ENCODE measurements at places on chromosomes 1 and 21. TPM values are rescaled to one million over a fixed set of nuclear protein-coding genes. Genes with fewer than 3 reads are reported as not detected.

The RPE65 gene
- not detected for total RNA-seq

The LRRC38 gene
- not detected for total RNA-seq

The CELA2B gene
- total RNA-seq, result not detected

The CALML6 gene
- 1.5 TPM for total RNA-seq

The ITGB3BP gene
- 31.9 TPM for total RNA-seq

The ZNF678 gene
- 8.0 TPM for total RNA-seq

The DIO1 gene
- total RNA-seq, result 0.28 TPM

The TNNT2 gene
- total RNA-seq, result not detected

The SV2A gene
- total RNA-seq, result 2.9 TPM

The RCC1 gene
- total RNA-seq, result 61.2 TPM

DNA sequence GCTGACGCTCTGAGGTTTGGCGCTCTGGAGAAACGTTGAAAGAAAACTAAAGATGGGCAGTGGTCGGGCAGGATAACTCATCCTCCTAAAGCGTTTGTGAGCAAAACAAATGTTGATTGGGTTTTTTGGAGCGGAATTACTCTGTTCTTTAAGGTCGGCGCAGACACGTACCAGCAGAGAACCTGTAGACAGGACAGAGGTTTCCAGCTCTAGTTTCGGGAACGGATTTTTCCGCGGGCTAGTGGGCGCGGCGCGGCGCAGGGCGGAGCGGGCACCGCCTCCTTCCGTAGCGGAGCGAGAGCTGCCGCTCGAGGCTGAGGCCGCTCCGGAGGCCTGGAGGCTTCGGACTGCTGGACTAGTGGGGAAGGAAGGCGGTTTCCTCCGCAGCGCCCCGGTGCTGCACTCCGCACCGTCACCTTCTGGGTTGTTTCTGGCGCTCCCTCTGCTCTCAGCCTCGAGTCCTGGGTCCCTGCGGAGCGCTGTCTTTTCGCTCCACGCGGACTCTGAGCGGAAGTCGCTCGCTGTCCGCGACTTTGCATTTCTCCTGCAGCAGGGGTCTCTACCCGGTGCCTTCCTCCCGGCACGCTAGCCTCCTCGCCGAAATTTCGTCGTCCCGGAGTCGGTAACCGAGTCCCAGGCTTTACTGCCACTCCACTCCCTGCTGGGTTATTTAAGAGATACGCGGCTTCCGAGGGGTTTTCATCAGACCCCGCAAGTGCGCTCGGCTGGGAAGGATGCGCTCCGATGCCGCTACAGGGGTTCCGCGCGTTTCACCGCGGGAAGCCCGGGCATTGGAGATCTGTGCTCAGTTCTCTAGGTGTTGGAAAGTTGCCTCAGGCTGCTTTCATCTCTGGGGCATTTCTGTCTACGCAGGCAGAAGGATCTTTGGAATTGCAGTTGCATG is 7.0 kb downstream of the FOXD2 start:
- no peaks in the 10 kb centered on the region for H3K36me3 ChIP-seq
- no peak for DNase-seq
- peak overlapping the region; percentile 51 for H3K27ac ChIP-seq
- peak overlapping the region; percentile 31 for H3K4me3 ChIP-seq
- H3K4me1 ChIP-seq, result peaks cover 19% of the 10 kb centered on the region

DNA sequence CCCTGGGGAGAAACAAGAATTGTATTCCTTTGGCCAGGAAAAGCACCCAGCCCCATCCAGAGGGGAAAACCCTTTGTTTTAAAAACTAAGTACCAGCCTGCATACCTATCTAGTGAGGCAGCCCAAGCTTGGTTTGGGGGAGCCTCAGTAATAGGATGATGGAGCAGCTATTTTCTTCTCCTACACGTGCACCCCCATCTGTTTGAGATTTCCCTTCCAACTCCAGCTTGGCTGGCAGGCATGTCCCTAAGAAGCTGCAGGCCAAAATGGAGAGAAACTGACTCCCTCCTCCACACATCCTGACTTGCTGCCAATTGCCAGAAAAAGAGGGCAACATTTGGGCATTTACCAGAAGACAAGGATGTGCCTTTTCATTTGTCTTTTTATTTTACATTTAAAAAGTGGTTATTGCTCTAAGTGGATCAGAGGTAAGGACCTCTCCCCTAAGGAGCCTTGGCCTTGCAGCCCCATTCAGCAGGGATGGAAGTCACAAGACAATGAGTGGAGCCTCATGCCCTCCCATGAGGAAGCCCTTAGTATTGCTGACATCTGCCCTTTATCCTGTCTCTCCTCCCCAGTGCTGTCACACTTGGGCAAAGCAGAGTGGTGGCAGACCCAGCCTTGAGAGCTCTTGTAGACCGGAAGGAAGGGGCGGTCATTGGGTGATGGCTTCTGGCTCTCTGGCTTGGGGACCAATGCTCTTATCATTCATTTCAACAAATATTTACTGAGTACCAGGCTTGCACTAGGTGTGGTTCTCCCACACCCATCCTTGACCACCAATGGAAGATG is 8.6 kb downstream of the FNDC5 start:
- no peaks in the 10 kb centered on the region for H3K27me3 ChIP-seq
- H3K36me3 ChIP-seq, result peaks cover 8% of the 10 kb centered on the region
- no peaks in the 10 kb centered on the region for H3K4me1 ChIP-seq
- no peak for DNase-seq
- no peak overlapping the region for H3K4me3 ChIP-seq
- no peak overlapping the region for H3K27ac ChIP-seq

- H3K27ac ChIP-seq, result no peak overlapping the region
- no peak for DNase-seq
- peaks cover 12% of the 10 kb centered on the region for H3K36me3 ChIP-seq
Observed at GRCh38 chr1:151416231-151416630, 16.9 kb downstream of the PSMB4 start.

DNA sequence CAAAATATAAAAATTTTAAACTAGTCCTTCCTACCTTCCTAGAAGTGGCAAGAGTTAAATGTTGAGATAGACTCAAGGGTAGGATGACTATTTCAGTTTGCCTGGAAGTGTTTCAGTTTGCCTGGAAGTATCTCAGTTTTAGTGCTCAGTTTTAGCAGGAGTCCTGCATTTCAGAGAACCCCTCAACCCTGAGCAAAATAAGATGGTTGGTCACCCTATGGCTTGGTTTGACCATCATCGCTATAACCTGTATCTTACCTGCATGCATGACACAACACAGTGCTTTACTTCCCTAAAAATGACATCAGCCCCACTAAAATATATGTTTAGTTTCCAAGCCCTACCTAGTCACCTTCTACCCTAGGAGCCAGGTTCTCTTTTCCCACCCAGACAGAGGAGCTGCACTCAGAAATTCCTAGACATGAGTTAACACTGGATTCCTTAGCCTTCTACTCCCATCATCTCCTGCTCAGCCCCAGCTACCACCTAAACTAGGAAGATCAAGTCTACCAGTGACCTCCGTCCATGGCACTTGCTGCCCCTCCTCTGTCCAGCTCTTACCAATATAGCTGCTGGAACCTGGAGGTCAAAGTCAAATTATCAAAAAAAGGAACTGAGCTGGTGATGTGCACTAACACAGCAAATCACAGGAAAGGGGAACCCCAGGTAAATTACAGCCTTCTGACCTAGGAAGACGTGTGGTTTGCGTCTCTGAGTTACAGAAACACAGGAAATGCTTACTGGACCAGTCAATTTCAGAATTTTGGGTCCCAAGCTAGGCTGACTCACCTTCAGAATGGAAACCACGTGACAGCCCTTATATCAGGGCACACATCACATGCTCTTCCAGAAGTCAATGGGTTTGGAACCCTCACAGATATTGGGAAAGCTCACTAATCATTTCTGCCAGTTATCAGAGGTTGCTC is 2.2 kb upstream of the G0S2 start:
- no peak for DNase-seq
- no peak overlapping the region for H3K27ac ChIP-seq
- no peaks in the 10 kb centered on the region for H3K36me3 ChIP-seq
- H3K4me3 ChIP-seq, result no peak overlapping the region
- no peaks in the 10 kb centered on the region for H3K4me1 ChIP-seq

DNA sequence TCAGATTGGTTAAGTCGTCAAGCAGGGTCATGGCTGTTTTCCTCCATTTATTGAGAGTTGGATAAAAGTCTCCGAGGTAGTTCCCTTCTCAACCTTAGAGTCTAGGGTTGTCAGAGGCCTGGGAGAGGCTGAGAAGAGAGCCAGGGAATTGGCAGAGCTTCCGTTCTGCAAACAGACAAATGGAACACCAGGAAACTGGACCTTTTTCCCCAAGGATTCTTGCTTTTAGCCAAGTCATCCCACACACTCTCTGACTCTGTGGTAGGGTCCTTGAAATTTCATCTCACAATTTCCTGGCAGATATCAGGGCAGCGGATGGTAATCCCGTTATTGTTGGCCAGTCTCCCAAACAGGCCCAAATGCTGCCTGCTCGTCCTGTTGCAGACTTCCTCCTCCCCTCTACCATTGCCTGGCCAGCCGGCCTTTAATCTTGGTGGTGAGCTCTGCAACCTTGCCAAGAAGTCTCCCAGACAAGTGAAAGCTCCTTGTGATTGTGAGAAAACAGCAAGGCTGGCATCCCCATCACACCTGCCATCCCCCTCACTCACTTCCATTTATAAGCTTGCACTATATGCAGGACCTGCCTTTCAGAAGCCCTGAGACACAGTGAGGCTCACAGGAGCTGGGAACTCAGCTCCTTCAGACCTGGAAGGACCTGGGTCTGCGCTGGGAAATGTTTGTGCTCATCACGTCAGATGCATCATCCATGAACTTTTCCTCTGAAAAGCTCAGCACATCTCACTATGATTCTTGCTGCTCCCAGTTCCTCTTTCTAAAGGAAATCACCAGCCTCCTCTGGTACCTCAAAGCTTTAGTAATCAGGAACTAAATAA is 13.7 kb upstream of the SRP9 start:
- no peak for DNase-seq
- no peaks in the 10 kb centered on the region for H3K27me3 ChIP-seq

- peak overlapping the region; percentile 88 for H3K27ac ChIP-seq
- H3K36me3 ChIP-seq, result peaks cover 6% of the 10 kb centered on the region
- no peak for DNase-seq
- no peaks in the 10 kb centered on the region for H3K27me3 ChIP-seq
- H3K4me1 ChIP-seq, result peaks cover 31% of the 10 kb centered on the region
Observed at GRCh38 chr21:34073749-34074282, 438 bp downstream of the MRPS6 start.

GRCh38 chr21:42265231-42265812 is 46.4 kb downstream of the ABCG1 start:
- no peak for DNase-seq
- H3K4me1 ChIP-seq, result no peaks in the 10 kb centered on the region
- no peaks in the 10 kb centered on the region for H3K27me3 ChIP-seq
- H3K27ac ChIP-seq, result no peak overlapping the region

DNA sequence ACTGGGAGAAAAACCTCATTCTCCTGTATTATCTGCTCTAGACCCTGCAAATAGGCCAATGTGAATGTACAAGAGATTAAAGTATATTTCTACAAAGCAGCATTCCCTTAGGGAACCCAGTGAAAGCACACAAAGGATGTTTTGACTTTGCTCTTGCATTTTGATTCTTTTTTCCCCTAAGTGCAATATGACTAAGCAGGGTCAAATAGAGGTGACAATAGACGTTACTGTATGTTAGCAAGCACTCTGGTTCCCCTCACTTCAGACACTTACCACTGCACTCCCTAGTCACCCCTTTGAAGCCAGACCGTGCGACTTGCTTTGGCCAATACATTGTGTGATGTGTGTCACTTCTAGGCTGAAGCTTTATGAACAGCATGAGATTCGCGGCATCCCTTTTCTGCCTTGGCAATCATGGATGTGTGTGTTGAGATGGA is 209.7 kb downstream of the RHOU start:
- DNase-seq, result no peak
- H3K4me1 ChIP-seq, result no peaks in the 10 kb centered on the region
- H3K27me3 ChIP-seq, result no peaks in the 10 kb centered on the region
- no peak overlapping the region for H3K27ac ChIP-seq

- no peak overlapping the region for H3K4me3 ChIP-seq
- H3K27me3 ChIP-seq, result no peaks in the 10 kb centered on the region
- no peaks in the 10 kb centered on the region for H3K4me1 ChIP-seq
- no peak for DNase-seq
Observed at GRCh38 chr1:201562659-201563405, 23.9 kb downstream of the NAV1 start.

- no peaks in the 10 kb centered on the region for H3K27me3 ChIP-seq
- no peak for DNase-seq
- no peak overlapping the region for H3K27ac ChIP-seq
- H3K4me3 ChIP-seq, result no peak overlapping the region
- H3K36me3 ChIP-seq, result no peaks in the 10 kb centered on the region
- H3K4me1 ChIP-seq, result no peaks in the 10 kb centered on the region
Observed at GRCh38 chr1:247316590-247317197, 15.0 kb downstream of the ZNF496 start.

DNA sequence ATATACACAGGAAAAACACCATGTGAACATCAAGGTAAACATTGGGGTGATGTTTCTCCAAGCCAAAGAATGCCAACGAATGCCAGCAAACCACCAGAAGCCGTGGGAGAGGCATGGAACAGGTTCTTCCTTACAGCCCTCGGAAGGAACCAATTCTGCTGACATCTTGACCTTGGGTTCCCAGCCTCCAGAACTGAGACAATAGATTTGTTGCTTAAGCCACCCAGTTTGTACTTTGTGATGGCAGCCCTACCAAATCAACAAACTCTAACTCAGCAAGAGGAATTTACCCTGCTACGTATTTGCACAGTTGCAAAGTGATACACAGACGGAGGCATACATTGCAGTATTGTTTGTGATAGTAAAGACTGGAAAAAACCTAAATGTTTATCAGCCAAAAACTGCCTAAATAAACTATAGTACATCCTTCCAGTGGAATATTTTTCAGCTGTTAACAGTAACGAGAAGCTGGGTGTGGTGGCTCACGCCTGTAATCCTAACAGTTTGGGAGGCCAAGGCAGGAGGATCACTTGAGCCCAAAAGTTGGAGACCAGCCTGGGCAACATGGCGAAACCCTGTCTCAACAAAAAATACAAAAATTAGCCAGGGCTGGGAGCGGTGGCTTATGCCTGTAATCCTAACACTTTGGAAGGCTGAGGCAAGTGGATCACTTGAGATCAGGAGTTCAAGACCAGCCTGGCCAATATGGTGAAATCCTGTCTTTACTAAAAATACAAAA is 12.5 kb upstream of the ZC3H12A start:
- H3K4me1 ChIP-seq, result no peaks in the 10 kb centered on the region
- DNase-seq, result no peak
- H3K36me3 ChIP-seq, result no peaks in the 10 kb centered on the region
- H3K27ac ChIP-seq, result no peak overlapping the region
- no peaks in the 10 kb centered on the region for H3K27me3 ChIP-seq

DNA sequence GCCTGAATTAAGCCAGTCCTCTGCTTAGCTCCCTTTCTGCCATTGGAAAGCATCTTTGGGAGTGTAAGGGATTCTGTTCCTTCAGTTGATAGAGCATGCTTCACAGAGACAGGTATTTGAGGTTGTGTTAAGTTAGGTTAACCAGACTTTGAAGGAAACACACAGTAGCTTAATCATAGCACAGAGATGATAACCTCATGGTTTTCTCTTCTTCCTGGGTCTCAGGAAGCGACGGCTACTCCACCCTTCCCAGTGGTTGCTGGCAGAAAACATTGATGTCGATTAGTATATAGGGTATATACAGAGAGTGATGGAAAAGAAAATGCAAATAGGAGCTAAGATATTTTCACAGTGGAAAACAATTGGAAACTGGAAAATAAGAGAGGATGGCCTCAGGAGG is 42.0 kb downstream of the S1PR1 start:
- DNase-seq, result no peak
- no peak overlapping the region for H3K27ac ChIP-seq
- no peak overlapping the region for H3K4me3 ChIP-seq
- no peaks in the 10 kb centered on the region for H3K36me3 ChIP-seq
